ENCODE measurements at places on chromosomes 7 and 10.

DNA sequence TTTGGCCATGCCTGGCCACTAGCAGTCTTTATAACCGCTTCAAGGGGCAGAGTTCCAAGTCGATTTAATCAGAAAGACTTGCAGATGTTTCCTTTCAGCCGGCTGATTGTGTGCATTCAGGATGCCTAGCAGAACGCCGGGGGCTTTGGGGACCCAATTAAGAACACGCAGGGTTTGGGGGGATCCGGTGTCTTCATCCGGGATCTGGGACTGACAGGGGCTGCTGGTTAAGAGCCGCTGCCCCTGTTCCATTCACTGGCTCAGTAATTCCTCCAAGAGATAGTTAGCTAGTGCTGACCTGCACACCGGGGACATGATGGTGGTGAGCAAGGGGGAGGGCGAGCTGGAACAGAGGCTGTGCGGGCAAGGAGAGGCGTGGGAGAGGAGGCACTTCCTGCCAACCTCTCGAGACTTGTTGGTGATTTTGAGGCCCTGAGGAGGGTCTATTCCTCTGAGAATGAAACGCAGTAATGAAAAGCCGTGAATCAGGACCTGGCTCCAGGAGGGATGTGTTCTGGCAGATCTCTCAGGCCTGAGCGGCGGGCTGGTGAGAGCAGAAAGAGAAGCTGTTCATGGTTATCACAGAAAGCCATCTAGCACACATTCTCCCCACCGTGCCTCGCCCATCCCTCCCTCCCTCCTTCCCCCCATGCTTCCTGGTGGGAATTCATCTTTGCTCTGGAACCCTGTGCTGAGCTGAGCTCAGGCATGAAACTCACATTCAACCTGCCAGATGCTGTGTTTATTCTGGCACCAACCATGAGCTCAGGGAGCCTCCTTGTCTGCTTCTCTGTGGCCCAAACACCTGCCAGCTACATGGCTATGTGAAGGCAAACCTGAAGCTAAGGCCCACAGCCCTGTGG, 152.0 kb downstream of the CCDC3 start:
- DNase-seq = no peak

GRCh38 chr7:149690688-149691446, 82.5 kb downstream of the ZNF467 start:
- no peak for DNase-seq

DNA sequence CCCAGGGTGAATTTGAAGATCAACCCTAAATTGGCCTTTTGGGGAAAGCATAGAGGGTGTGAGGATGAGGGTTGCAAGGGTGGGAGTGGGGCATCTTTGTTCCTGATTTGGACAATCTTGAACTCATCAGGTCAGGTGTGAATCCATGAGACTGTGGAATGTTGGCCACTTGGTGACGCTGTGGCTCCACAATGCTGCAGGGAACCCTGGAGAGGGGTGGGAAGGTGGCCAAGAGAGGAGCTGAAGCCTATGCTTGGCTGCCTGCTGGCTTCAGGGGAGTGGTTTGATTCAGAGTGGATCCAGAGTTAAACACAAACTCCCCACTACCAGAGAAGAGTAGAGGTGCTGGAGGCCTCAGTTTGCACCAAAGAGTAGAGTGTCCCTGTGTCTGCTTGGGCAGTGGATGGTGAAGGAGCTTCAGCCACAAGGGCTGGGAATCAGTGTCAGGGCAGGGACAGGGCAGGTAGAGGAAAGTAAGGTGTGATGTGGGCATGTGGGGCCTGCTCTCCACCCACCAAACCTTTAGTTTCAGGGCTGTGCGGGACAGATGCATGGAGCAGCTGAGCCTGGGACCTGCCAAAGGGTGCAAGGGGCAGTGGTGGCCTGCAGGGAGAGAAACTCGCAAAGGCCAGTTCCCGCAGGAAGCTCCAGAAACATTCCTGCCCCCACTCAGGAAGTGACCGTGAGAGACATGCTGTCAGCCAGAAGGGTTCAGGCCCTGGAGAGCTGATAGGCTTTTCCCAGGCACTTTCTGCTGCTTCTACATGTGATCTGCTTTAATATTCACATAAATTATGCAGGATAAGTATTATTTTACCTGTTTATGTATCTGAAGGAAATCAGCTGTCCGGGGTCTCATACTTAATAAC, 81.0 kb upstream of the PRSS58 start:
- peak; percentile 10 for DNase-seq

DNA sequence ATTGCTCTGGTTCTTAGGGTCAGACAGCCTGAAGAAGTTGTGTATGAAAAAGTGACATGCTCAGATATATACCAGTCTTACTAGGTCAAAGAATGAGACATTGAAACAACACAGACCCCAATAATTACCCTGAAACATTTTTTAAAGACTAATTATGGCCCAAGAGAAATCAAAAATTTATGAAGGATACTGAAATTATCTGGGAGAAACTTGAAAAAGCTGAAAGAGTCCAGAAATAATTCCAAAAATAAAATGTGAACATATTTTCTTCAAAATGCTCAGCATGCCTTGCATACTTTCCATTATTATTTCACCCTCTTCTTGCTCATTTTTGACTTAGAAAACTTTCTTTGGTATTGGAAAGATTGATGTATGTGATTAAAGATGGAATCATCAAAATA, 198.9 kb upstream of the CCDC6 start:
- DNase-seq = no peak

- peak; percentile 87 for DNase-seq
Measured at GRCh38 chr10:43138021-43138756, at the start of gene CSGALNACT2. Gene CSGALNACT2, plus strand, starts transcription at chr10:43138445. Its CDS starts 16,705 bp downstream, at chr10:43155150.

GRCh38 chr7:123580406-123581161, 21.0 kb upstream of the ASB15 start:
- no peak for DNase-seq

DNA sequence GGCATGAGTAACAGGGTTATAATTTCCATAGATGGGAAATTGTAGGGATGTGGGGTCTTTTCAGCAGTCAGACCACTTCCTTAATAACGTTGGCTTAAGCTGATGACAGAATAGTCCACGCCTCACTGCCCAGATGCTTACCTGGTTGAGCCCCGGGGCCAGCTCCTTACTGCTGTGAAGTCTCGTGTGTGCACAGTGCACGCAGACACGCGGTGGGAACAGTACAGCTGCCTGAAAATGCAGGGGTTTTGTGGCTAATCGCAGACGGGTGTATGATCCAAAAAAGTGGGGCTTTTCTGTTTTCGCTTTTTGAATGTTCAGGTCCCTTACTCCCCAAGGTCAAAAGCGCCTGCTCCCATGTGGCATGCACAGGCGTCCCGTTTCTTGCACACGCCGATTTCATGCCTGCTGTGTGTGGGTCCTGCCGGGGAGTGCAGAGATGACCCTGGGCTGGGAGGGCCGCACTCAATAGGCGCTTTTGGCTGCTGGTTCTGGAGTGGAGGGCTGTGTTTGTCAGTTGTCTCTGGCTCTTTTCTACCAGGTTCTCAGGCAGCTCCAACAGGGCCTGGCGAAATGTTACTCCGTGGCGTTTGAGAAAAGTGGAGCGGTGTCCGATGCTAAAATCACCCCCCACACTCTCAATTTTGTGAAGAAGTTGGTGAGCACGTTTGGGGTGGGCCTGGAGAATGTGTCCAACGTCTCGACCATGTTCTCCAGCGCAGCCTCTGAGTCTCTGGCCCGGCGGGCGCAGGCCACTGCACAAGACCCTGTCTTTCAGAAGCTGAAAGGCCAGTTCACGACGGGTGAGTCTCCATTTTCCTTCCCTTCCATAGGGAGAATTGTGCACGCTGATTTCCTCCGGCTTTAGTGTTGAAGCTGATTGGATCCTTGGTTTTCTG, 116.0 kb downstream of the TRRAP start:
- no peak for DNase-seq

GRCh38 chr10:110269374-110270318, 35.1 kb downstream of the SMNDC1 start:
- DNase-seq = no peak

DNA sequence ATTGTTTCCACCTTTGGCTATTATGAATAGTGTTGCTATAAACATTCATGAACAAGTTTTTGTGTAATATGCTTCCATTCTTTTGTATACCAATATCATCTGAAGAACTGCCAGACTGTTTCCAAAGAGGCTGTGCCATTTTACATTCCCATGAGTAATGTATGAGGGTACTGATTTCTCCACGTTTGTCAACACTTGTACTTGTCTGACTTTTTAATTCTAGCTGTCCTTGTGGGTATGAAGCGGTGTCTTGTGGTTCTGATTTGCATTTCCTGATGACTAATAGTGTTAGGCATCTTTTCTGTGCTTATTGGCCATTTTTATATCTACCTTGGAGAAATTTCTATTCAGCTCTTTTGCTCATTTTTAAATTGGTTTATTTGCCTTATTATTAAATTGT, 52.8 kb downstream of the LSMEM1 start:
- DNase-seq = no peak

DNA sequence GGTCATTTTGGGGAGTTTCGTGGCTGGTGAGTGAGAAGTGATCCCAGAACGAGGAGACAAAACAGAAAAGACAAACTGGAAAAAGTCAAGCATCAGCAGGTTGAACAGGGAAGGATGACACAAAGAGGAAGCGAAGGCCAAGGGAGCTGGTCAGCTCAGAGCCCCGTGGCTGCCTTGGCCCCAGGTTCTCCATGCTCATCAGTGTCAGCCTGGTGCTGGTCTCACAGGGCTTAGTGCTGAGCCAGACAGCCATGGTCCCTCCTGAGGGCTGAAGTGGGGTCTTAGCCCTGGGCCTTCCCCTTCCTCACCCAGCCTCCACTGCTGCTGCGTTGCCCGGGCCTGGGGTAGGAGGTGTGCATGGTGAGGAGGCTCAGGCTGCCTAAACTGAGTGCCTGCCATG, 183.6 kb downstream of the PFKFB3 start:
- DNase-seq = no peak

DNA sequence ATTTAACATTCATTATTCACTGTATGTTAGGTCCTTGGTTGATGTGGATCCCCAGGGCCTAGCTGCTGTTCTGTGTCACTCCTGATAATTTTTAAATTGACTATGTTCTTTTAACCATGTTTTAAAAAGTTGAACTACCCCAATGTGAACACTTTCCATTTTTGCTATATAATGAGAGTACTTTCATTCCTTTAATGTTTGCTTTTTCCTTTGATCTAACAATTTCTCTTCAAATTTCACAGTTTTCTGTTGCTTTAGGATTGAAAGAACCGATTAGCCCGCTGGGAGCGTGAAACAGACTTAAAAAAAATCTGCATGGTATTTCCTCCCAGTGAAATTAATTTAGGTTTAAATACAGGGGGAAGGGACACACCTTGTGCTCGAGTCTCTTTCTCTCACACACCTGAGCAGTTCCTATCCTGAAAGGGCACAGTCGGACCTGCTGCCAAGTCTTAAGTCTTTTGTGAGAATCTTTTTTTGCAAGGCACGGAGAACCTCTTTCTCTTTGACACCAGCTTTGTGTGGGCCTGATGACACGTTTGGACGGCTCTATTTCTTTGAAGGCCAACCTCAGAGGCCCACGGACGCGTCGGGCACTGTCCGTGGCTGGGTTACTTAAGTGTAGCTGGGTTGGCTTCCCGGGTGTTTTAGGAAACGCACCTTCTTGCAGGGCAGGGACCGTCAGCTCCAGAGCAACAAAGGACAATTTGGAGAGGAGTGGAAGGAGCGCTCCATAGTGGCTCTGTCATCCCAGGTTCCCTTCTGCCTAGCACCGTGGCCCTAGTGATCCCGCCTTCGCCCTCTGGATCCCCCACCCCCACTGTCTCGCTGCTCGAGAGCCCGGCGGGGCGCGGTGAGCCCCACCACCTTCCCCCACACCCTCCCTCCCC, 1.0 kb upstream of the CHN2 start:
- DNase-seq = no peak

DNA sequence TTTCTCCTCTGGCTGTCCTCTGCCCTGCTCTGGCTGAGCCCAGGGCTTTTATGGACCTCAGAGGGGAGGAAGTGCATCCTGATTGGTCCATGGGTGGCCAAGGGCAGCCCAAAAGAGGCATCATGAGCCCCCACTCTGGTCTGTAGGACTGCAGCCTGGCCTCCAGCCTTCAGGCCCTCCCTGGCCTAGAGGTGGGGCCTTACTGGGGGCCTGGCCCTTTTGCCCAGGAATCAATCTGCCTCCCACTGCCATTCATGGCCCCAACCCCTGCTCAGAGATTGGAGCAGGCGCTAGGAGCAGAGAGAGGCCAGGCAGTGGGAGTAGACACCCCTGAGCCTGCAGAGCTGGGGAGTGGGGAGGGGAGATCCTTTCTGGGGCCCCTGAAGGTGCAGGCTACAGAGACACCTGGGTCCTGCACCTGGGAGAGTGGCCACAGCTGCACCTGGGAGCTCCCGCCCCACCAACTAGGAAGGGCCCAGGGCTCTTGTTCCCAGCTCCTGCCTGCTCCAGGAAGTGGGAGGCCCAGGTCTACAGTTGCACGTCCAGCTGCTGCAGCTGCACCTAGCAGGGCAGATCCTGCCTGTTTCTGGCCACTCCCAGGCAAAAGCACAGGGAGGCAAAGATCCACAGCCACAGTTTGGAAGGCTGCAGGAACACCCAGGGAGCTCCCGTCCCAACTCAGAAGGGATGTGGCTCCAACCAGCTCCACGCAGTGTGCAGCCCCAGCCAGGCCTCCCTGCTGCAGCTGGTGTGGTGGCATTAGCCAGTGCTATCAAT, 6.4 kb upstream of the DYNC2I1 start:
- DNase-seq = no peak

DNA sequence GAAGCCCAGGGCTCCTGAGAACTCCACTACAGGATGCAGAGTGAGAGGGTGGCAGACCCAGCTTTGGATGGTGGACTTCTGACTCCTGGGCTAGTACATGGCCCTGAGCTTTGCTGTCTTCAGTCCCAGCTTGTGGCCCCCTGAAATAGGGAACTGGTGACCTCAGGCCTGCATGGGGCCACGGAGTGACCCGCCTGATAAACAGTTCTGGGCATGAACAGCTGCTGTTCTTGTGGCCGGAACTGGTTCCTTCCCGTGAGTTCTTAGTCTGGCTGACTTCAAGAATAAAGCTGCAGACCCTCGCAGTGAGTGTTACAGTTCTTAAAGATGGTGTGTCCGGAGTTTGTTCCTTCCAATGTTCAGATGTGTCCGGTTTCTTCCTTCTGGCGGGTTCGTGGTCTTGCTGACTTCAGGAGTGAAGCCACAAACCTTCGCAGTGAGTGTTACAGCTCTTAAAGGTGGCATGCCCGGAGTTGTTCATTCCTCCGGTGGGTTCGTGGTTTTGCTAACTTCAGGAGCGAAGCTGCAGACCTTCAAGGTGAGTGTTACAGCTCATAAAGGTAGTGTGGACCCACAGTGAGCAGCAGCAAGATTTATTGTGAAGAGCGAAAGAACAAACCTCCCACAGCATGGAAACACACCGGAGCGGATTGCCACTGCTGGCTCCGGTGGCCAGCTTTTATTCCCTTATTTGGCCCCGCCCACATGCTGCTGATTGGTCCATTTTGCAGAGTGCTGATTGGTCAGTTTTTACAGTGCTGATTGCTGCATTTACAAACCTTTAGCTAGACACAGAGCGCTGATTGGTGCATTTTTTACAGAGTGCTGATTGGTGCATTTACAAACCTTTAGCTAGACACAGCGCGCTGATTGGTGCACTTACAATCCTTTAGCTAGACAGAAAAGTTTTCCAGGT, 268.0 kb downstream of the ZEB1 start:
- DNase-seq = no peak

GRCh38 chr7:17033245-17033644, 151.5 kb upstream of the AGR3 start:
- DNase-seq = no peak

GRCh38 chr7:26213807-26214515, 12.4 kb downstream of the CBX3 start:
- DNase-seq = no peak

Measured in AML-193 (cell line).